ENCODE measurements at places on chromosomes 3 and 15. TPM values are rescaled to one million over a fixed set of nuclear protein-coding genes. Genes with fewer than 3 reads are reported as not detected.

GRCh38 chr3:49689046-49689907, at the start of the genes MST1 and RNF123:
Gene MST1 (minus strand): TSS chr3:49689474. CDS start chr3:49688691, 783 bp downstream.
Gene RNF123 (plus strand): TSS chr3:49689557. CDS start chr3:49691166, 1,609 bp downstream.
- H3K4me1 ChIP-seq: peaks cover 36% of the 10 kb centered on the region
- peak within 1 kb of the TSS; percentile 76 for H3K27ac ChIP-seq
- peak within 1 kb of the TSS; percentile 94 for H3K4me3 ChIP-seq
- DNase-seq: peak; percentile 87

GRCh38 chr3:151412989-151413388, 28.4 kb upstream of the P2RY12 start:
- H3K27ac ChIP-seq: no peak overlapping the region
- no peak overlapping the region for H3K4me3 ChIP-seq
- no peaks in the 10 kb centered on the region for H3K4me1 ChIP-seq
- no peaks in the 10 kb centered on the region for H3K27me3 ChIP-seq
- no peak for DNase-seq

The EPHA6 gene
- 0.52 TPM for total RNA-seq

The RPL32 gene
- total RNA-seq: 396 TPM

The GOLIM4 gene
- 21.0 TPM for total RNA-seq

DNA sequence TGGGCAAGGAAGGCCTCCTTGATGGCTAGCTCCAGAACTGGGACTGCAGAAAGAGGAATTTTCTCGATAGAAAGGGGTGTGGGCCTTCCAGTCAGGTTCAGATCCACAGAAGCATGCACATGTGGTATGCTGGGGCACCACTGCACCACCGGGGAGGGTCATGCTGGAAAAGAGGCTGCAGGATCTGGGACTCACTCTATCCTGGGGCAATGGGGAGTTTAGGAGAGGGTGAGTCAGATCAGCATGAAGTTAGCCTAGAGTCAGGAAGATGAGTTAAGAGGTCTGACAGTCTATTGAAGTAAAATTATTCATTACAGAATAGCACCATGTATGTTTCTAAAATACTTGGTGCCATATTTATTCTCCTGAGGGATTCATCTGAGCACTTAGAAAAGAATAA, 130.2 kb upstream of the TOPAZ1 start:
- no peak overlapping the region for H3K4me3 ChIP-seq

DNA sequence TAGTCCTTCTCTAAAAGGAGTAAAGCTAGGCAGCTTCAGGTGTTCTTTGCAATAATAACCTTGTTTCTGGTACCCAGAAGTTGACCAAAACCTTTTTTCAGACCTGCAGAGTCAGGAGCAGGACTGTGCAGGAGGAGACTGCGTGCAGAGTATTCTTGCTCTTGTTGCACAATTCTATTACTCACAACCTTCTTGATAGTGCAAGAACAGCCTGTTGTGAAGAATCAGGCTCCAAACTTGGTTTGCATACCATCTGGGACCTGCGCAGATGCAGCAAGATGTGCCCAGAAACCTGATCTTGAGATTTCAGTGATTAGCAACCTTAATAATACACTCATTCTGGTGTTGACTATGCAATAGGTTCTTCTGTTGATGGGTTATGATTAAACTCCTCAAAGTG, 111.9 kb downstream of the ATG7 start:
- H3K27ac ChIP-seq: no peak overlapping the region
- H3K27me3 ChIP-seq: no peaks in the 10 kb centered on the region
- no peaks in the 10 kb centered on the region for H3K36me3 ChIP-seq
- peaks cover 48% of the 10 kb centered on the region for H3K4me1 ChIP-seq
- DNase-seq: no peak
- H3K4me3 ChIP-seq: no peak overlapping the region

GRCh38 chr15:40558952-40559742, 5.7 kb downstream of the CCDC32 start:
- DNase-seq: no peak
- no peak overlapping the region for H3K27ac ChIP-seq
- H3K36me3 ChIP-seq: no peaks in the 10 kb centered on the region
- H3K27me3 ChIP-seq: no peaks in the 10 kb centered on the region
- peaks cover 11% of the 10 kb centered on the region for H3K4me1 ChIP-seq

GRCh38 chr15:72740219-72740618, 43.3 kb downstream of the ADPGK start:
- H3K27ac ChIP-seq: no peak overlapping the region
- H3K27me3 ChIP-seq: no peaks in the 10 kb centered on the region
- no peaks in the 10 kb centered on the region for H3K36me3 ChIP-seq
- peaks cover 11% of the 10 kb centered on the region for H3K4me1 ChIP-seq
- DNase-seq: no peak
- H3K4me3 ChIP-seq: no peak overlapping the region

DNA sequence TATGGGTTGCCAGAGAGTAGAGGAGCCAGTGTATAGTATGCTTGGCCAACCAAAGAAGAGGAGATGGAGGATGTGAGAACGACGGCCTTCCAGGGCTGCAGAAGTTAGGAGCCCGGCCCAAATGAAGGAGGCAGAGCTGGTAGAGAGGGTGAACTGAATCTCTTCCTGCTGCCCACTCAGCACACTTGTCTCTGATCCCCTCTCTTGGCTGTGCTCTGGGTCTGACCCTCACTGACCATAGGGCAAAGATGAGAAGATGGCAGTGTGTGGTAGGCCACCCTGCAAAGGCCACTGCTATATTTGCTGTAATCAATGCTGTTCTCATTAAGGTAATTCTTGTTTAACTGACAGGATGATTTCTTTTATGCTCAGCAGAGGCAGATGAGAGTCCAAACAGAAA, 256.0 kb downstream of the OCA2 start:
- no peaks in the 10 kb centered on the region for H3K27me3 ChIP-seq
- no peak overlapping the region for H3K4me3 ChIP-seq
- DNase-seq: no peak
- no peak overlapping the region for H3K27ac ChIP-seq

The DNASE1L3 gene
- total RNA-seq: 2.1 TPM

Data from body of pancreas (tissue), 4 donors.